ENCODE measurements at places on chromosomes 12 and 14.

DNA sequence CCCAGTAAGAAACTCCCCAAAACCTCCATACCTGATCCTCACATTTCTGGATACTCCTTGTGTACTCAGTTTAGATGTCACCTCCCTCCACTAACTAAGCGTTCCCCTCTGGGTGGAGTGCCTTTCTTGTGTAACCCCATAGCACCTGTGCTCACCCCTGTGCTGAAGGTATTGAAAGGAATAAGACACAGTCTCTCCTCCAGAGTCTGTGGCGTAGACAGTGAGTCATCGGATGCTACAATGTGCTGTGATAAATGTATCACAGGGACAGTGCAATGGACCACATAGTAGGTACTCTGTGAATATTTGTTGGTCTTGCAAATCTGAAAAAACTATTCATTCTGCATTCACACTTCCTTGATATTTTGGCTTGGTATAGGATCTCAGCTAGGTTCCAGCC is 30.8 kb downstream of the TSPAN9 start:
- DNase-seq: no peak

GRCh38 chr12:39946361-39947280 is 159.3 kb downstream of the SLC2A13 start:
- DNase-seq: no peak

- DNase-seq: no peak
These were observed 580.9 kb downstream of the DIO2 start for GRCh38 chr14:79630288-79630960.

GRCh38 chr12:13135371-13136178 is 32.1 kb upstream of the GSG1 start:
- no peak for DNase-seq

- DNase-seq: no peak
These were observed 51.0 kb upstream of the MYL2 start for GRCh38 chr12:110971189-110971920.

DNA sequence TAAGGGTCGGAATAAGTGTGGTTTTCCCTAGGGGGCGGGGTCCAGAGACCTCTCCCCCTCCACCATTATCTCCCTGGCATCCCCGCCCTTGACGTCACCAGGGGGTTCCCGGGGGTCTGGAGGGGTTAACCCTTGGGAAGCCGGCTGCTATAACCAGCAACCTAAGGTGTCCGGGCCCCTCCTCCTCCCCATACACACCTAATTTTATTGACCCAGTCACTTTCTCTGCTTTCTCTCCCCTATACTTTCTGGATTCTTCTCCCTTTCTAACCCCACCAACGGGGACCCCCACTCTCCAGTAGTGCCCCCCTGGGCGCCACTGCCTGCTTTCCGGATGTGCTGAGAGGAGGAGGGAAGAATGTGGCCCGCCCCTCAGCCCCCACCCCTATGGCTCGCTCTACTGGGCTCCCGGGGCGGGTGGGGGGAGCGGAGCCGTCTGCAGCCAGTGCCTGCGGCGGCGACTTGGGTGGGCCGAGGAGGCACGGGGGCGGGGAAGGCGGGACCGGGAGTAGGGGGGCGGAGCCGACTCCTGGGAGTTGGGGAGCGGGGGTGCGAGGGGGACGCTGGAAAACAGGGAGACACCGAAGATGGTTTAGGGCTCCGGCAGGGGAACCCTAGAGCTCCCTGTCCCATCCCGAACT is 1.8 kb downstream of the GLI1 start:
- DNase-seq: peak; percentile 66

DNA sequence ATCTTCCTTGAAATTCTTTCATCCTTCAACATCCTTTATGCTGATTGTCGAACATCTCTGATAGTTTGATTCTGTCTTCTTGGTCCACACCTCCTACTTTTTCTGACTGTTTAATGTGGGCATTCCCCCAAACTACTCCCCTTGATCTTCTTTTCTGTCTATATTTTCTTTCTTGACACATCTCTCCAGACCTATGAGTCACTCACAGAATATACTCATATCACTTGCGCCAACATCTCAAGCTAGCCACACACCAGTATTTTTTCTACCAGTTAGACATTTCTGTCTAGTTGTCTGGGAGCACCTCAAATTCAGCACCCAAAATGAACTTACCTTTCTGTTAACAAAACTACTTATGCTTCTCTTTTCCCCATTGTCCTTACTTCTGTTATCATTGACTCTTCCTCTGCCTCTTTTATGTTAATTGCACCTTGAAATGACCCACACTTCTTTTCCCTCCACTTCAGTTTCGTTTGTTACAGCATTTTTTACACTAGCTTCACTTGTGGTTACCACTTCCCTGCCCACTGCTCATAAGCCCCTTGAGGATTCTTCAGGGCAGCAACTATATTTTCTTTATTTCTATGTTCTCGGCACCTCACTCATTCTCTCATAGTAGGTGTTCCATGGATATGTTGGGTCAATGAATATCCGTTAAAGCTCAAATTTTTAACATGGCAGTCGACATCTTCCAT is 33.5 kb downstream of the TSHR start:
- no peak for DNase-seq

DNA sequence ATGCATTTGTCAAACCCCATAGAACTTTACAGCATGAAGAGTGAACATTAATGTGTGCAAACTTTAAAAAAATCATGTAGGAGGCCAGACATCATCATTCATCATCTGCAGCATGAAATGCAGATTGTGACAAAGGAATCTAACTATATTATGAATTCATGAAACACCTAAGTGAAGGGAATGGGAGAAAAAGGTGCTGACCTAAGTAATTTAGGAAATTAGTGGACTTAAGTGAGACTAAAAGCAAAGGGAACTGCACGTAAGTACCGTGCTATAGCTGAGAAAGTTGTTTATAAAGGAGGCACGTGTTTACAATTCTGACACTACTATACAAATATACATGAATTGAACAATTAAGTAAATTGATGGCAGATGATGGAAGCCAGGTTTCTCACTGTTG is 37.6 kb upstream of the JDP2 start:
- DNase-seq: no peak

DNA sequence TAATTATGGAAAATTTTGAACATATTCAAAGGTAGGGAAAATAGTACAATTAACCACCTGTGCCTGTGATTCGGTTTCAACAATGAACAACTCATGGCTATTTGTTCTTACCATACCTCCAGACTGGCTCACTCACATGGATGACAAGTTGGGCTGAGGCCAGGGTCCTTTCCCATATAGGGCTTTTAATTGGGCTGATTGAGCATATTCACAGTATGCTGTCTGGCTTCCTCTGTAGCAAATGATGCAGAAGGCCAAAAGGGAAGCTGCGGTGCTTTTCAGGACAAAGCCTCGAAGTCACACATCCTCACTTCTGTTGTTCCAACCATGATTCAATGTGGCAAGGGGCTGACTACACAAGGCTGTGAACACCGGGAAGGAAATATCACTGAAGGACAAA is 297.5 kb upstream of the SLC16A7 start:
- no peak for DNase-seq

DNA sequence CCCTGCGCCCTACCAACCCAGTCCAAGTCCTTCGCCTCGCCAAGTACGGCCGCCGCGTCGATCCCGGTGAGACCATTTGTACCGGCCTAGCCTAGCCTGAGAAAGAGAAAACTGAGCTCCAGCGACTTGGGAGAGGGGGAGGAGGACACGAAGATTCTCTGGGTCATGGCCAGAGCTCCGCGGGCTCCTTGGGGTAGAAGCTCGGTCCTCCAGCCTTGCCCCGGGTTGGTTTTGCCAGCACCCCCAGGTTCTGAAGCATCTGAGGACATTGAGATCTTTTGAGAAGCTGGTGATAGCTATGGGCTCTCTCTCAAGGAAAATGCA is 7.3 kb downstream of the LHX5 start:
- no peak for DNase-seq

- no peak for DNase-seq
These were observed 49.7 kb downstream of the CYP46A1 start for GRCh38 chr14:99733540-99734405.

GRCh38 chr12:28961948-28962384 is 187.1 kb upstream of the FAR2 start:
- no peak for DNase-seq

DNA sequence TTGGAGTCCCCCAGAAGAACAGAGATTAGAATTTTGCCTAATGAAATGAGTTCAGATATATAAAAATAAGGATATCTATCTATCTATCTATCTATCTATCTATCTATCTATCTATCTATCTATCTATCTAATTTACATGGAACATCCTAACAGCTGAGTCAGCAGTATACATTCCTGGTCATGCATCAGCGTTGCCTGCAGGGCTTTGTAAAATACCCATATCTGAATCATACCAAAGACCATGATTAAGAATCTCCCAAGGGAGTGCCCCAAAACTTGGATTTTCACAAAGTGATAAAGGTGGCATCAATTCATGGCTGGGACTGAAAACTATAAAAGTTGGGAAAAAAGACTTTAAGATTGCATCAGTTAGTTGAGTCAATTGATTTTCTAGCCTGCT is 32.7 kb upstream of the SYT10 start:
- no peak for DNase-seq

DNA sequence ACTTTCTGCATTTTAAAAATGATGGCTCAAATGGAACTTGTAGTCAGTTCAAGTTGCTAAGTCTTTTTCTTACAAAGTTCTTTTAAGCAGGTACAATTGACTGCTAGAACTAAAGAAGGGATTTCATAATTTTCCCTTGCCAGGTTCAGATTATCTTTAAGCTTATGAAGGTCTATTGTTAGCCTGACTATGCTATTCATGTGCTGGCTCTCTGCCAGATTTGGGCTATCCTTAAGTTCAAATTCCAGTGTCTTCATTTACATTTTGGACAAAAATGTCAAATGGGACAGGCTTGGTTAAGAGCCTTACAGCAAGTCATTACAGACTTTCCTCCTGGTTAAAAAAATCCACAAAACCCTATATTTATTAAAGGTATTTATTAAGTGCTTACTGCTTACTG is 42.3 kb downstream of the INSM2 start:
- no peak for DNase-seq

- no peak for DNase-seq
These were observed 245.2 kb downstream of the AACS start for GRCh38 chr12:125310461-125310860.

- DNase-seq: peak; percentile 62
These were observed 21.0 kb upstream of the RIC8B start for GRCh38 chr12:106753526-106753925.

DNA sequence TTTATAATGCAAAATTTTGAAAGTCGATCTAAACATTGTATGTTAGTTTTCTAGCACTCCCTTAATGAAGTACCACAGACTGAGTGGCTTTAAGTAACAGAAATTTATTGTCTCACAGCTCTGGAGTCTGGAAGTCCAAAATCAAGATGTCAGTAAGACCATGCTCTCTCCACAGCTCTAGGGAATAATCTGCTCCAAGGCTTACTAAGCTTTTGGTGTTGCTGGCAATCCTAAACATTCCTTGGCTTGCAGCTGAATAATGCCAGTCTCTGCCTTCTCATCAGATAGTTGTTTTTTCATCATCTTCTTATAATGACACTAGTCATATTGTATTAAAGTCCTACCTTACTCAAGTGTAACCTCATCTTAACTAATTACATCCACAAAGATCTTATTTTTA is 102.2 kb downstream of the RASSF9 start:
- DNase-seq: no peak

DNA sequence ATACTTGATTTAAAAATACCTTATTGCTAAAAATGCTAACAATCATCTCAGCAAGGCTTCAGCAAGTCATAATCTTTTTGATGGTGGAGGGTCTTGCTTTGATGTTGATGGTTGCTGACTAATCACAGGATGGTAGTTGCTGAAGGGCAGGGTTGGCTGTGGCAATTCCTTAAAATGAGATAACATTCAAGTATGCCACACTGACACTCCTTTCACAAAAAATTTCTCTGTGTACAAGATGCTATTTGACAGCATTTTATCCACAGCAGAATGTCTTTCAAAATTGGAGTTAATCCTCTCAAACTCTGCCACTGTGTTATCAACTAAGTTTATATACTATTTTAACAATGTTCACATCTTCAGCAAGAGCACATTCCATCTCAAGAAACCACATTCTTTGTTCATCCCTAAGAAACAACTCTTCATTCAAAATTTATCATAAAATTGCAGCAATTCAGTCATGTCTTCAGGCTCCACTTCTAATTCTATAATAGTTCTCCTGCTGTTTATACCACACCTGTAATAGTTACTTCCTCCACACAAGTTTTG is 16.1 kb downstream of the SCAF11 start:
- no peak for DNase-seq

GRCh38 chr14:52043690-52044089 is 25.2 kb downstream of the NID2 start:
- peak; percentile 40 for DNase-seq

- peak; percentile 24 for DNase-seq
These were observed 218 bp downstream of the LYSET start for GRCh38 chr14:93185349-93185720.

GRCh38 chr12:68340404-68341270 is 8.5 kb upstream of the MDM1 start:
- DNase-seq: no peak

GRCh38 chr12:17793854-17794253 is 296.1 kb downstream of the RERGL start:
- no peak for DNase-seq

- DNase-seq: no peak
These were observed 5.7 kb upstream of the MIA2 start for GRCh38 chr14:39228044-39228443.

DNA sequence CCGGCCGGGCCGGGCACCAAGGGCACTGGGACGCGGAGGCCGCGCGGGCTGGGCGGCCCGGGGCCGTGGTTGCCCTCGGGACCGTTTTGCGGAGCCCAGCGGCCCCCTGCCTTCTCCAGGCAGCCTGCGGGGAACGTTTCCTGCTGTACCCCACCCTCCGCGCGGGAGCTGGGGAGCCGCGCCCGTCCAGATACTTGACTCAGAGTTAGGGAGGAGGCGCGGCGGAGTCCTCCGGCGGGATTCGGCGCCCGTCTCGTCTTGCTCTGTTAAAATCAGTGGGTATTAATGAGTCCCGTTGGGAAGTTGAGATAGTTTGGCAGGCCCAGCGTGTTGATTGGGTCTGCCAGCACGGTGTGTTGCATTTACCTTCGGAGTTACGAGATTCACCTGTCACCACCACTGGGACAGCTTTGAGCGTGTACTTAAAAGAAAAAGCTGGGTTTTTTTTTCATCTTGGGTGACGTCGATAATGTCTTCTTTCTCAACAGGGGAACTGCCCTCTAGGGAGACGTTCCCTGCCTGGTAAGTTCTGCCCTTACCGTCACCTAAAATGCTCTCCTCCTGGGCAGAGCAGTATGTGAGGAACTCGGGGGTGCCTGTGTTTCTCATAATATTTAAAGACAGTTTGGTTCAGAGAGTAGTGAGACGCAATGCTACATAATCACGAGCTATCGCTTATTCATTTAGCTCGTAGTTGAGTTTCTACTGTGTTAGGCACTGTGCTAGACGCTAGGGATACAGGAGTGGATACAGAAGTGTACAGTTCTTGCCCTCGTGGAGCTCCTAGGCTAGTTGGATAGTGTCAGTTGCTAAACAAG is 596 bp downstream of the DLST start:
- DNase-seq: peak; percentile 46

GRCh38 chr12:78938341-78939084 is 73.9 kb downstream of the SYT1 start:
- DNase-seq: no peak

DNA sequence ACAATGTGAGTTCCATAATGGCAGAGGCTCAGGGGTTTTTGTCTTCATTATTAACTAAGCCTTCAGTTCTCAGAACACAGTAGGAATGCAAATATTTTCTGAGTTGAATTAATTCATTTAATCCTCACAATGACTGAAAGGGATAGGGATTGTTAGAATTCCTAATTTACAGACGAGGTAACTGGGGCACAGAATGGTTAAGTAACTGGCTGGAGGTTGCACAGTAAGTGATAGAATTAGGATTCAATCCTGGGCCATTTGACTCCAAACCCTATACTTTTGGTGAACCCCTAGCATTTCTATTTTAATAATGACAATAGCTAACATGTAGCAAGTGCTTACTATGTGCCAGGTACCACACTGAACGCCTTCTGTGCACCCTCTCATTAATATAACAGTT is 163.1 kb downstream of the PPM1H start:
- DNase-seq: no peak
